Adipocyte (in vitro differentiated cells): ENCODE measurements at places on chromosomes 16 and 17.

GRCh38 chr16:85353839-85354685 is 241.8 kb upstream of the CIBAR2 start:
- no peak for DNase-seq

DNA sequence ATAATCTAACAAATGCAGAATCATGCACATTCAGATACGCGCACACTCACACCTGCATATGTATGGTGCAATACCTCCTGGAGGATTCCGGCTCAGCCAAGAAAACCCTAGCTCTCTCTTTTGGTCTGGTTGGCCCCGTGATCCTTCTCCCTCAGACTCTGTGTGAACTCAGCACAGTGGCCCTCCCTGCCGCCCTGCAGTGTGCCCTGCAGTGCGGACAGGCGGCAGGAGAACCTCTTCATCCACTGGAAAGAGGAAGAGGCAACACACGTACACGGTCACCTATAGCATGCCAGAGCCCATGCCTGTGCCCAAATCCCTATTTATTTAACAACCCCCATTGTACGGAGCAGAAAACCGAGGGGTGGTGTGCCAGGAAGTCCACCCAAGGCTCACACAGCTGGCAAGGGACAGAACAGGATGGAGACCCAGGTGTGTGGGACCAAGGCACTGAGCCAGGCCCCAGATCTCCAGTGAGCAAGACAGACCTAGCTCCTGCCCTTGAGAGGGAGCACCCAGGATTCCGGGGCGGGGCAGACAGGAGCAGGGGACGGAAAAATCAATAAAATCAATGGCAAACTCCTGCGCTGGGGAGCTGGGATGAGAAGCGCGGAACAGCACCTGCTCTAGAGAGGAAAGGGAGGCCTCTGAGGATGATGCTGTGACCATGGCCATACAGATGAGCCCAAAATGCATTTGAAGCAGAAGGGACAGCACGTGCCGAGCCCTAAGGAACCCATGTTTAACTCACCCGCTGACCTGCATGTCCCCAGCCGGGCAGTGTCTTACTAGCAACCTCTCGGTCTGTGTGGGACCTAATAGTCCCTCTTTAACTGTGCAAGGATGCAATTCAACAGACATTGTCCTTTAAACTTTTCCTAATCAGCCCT is 54.7 kb upstream of the CIBAR2 start:
- no peak for DNase-seq

- DNase-seq = peak; percentile 80
These were observed 1.1 kb downstream of the SPECC1 start for GRCh38 chr17:20010099-20010863.

DNA sequence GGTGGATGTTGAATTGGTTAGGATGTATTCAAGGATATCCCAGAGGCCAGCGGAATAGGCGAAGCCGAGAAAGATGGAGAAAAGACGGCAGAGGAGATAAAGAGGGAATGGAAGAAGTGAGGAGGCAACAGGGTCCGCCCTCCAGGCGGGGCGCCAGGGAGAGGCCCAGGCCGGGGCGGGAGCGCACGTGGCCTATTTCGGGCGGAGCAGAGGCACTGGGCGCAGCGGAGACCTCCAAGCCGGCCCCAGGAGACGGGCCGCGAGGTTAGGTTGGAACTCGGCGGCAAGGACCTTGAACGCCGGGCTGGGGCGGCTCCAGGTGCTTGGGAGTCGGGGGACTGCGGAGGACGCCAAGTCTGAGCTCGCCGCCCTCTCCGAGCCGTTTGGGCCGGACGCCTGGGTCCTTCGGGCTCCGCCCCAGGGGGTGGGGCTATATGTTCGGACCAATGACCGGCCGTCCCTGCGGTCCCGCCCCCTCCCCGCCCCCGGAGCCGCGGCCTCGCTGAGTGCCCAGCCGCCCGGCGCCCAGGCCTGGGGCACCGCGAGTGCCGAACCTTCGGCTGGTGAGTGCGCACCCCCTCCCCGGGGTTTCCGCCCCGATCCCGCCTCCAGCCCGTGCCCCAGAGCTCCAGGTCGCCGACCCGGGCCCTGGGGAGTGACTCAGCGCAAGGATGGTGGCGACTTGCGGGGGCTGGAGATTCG is at the start of gene ZNF771:
Gene ZNF771 (plus strand): TSS at position 505 of the 702 bp plus-strand sequence. CDS start 448 bp downstream, outside the sequence.
- DNase-seq = peak; percentile 97

- DNase-seq = no peak
These were observed 37.1 kb downstream of the LDHD start for GRCh38 chr16:75079346-75079926.
